ENCODE measurements at places on chromosomes 4 and X. TPM values are rescaled to one million over a fixed set of nuclear protein-coding genes. Genes with fewer than 3 reads are reported as not detected.

GRCh38 chr4:62070291-62070852 lies 870.2 kb downstream of the ADGRL3 start:
- DNase-seq: no peak

- no peak for DNase-seq
These were observed 395.6 kb downstream of the MAPK10 start for GRCh38 chr4:85964298-85964697.

DNA sequence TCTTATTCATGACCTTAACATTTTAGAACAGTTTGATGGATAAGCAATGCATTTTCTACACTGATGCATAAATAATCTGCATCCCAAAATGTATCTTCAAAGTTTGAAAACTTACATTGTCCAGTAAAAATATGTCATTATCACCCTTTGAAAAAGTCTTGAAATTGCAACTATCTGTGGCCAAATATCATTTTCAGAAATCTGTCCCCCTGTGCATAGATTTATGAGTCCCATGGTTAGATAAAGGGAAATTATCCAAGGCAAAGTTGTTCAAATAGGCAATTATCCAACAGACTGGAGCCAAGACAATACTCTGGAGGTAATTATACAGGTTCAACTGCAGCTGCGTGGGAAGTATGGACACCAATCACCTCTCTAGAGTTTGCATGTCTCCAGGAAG lies 182.5 kb upstream of the INTU start:
- no peak for DNase-seq

GRCh38 chr4:105145903-105146275 lies 787 bp upstream of the TET2 start:
- DNase-seq: peak; percentile 41

GRCh38 chr4:152935631-152936445 lies at the start of gene FHDC1:
Gene FHDC1 (plus strand): TSS chr4:152936323. CDS start chr4:152943058, 6,735 bp downstream.
- DNase-seq: peak; percentile 81

GRCh38 chr4:147821555-147821954 lies 89.7 kb downstream of the ARHGAP10 start:
- DNase-seq: no peak

- DNase-seq: no peak
These were observed 863.4 kb downstream of the PDHA2 start for GRCh38 chr4:96703265-96703664.

- no peak for DNase-seq
These were observed 135.6 kb upstream of the EPHA5 start for GRCh38 chr4:65805936-65806335.

ARHGEF6 gene
- 6.0 TPM for total RNA-seq

ARHGAP36 gene
- not detected for total RNA-seq

RHOXF2B gene
- not detected for total RNA-seq

VEGFC gene
- total RNA-seq: 0.65 TPM

MND1 gene
- total RNA-seq: 2.5 TPM

All from liver (tissue), 10 donors.